ENCODE measurements at places on chromosomes 16 and 17.

GRCh38 chr17:39618956-39619785, 7.6 kb upstream of the PPP1R1B start:
- no peak for DNase-seq

- no peak for DNase-seq
Measured at GRCh38 chr16:68656751-68657150, 11.6 kb downstream of the CDH3 start.

GRCh38 chr16:24645739-24646645, 83.5 kb upstream of the TNRC6A start:
- DNase-seq, result no peak

GRCh38 chr16:70694088-70694867, 8.4 kb upstream of the MTSS2 start:
- no peak for DNase-seq

DNA sequence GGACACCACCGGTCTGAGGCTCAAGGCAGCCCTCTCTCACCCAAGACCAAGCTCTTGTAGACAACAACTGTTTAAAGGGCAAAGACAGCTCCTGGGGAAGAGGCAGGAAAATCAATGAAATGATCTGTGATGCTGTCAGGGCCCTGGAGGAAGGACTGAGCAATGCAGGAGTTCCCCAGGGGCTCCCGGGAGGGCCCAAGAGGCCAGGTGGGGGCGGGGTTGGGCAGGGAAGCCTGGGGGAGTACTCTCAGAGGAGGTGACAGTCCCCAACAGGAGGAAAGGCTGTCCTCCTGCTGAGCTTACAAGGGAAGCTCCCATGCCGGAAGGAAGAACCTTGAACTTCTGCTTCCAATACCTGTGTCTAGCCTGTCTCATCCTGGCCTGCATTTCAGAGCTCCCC, 8.3 kb upstream of the NOS2 start:
- no peak for DNase-seq

Data from activated CD8-positive, alpha-beta memory T cell treated with anti-CD3 and anti-CD28 coated beads, Interleukin-2, amount 50 U/mL, for 4 hours (primary cell).